Activated CD8-positive, alpha-beta memory T cell treated with anti-CD3 and anti-CD28 coated beads for 24 hours (primary cell): ENCODE measurements at places on chromosomes 5 and 9.

DNA sequence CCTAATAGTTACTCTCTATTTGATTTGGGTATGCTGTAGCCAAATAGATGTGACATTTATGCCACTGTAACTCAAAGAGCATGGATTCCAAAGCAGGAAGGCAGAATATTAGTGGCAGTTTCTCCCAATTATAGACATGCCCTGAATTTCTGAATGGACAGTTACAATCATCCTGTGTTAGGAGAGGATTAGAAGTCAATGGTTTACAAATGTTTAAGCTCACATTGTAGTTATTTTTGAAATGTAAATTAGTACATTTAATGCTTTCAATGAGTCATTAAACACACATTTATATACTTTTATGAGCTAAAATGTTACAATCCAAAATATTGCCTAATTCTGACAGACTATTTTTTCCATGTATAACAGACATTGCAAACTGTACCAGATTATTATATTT lies 62.3 kb upstream of the CDH18 start:
- no peak for DNase-seq

DNA sequence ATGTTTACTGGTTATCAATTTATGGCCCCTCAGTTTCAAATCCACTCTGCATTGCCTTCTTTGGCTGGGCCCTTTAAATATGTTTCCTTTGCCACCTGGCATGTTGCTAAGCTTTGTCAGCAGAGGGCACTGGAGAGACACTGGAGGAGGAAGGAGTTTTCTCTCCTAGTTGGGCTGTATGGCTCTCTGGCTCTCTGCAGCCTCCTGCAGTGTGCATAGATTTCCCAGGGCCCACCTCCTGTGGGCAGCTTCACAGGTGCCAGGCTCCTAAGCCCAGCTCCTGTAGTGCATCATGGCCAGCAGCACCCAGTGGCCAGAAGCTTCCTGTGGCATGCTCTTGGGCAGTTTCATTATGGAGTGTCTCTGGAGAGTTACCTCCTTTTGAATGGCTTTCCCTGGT lies 23.3 kb downstream of the CAVIN4 start:
- DNase-seq, result no peak

- DNase-seq, result no peak
These were observed 193.9 kb downstream of the SEC61B start for GRCh38 chr9:99416007-99416406.

DNA sequence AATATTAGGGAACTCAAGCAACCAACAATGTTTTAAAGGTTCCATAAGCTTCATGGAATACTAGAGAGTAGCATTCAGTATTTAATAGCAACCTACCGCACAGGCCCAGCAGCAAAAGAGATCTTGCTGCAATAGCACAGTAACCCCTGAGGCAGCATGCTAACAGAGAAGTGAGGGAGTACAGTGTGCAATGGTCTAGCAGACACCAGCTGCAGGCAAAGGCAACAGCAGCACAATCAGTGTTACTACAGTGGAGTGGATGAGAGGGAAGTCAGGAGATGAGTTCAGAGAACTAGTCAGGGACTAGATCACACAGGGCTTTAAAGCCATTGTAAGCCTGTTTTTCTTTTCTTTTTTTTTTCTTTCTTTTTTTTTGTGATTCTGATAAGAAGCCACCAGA lies 2.8 kb downstream of the TICAM2 start:
- no peak for DNase-seq

- no peak for DNase-seq
These were observed 61.1 kb downstream of the GRIA1 start for GRCh38 chr5:153551537-153552079.

DNA sequence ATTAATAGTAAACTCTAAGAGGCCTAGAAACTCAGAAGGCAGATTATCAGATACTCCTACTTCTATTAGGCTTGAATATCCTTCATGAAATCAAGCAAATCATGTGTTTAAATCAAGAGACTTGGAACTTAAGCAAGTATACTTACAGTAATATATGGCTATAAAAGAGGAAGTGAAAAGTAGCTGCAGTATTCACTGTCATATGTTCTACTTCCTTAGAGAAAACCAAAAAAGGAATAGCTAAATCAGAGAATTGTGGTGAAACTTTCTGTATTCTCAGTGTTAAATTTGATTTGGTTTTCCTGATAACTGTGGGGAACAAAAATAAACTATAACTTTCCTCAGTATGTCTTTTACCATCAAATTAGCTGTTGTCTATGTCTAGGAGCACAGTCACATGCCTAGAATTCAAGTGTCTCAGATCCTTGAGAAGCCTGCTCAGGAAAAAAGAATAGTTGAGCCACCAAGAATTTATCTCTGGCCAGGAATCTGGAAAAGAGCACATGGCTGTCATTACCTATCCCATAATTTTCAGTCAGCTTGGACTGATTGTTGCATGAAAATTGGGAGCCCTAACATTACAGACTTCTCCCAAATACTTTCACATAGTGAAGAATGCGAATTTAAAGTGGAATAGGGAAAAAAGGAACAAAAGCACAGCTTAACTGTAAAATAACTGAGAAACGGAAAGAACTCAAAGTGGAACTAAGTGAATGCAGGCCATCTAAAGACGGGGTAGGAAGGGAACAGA lies 1.7 kb downstream of the FKBP15 start:
- no peak for DNase-seq

DNA sequence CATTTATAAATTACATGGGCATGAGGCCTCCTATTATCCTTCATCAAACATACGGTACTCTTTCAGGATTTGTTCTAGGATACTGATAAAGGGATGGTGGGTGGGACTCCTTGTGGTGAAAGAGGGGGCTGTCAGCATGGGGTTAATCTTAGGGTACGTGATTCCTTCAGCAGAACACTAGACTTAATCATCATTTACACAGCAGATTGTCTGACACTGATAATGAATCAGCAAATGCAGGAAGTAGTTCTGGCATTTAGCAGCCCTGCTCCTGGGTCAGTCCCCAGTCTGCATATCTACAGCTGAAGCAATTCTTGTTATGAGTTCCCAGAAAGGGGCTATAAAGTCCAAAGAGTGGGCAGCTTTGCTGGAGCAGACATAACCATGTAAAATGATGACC lies 384.6 kb downstream of the SPOCK1 start:
- no peak for DNase-seq

- DNase-seq, result no peak
These were observed 278.7 kb upstream of the ISL1 start for GRCh38 chr5:51104556-51104955.

- no peak for DNase-seq
These were observed 11.8 kb downstream of the BRD3 start for GRCh38 chr9:134055981-134056461.

GRCh38 chr9:131658377-131659129 lies 81.3 kb downstream of the RAPGEF1 start:
- DNase-seq, result no peak

- no peak for DNase-seq
These were observed 137.4 kb downstream of the GAS1 start for GRCh38 chr9:86809759-86810367.

- peak; percentile 95 for DNase-seq
These were observed 3.1 kb downstream of the SLC4A9 start for GRCh38 chr5:140362875-140363630.

DNA sequence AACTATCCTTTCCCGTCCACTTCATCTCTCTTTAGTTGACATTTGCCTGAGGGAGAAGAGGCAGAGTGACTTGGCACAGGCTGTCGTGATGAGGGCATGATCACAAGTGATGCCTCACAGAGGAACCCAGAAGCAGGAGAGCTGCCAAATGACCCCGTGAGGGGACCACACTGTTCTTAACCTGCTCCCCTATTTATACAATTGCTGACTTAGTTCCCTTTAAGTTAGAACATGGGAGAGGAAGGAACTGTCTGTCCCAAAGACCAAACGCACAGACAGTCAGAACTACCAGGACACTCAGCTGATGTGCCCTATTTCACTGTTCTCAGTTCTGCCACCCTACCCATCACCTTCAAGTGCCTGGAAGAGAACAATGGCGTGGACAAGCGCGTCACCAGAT lies 73.7 kb downstream of the SLC1A3 start:
- no peak for DNase-seq

- DNase-seq, result no peak
These were observed 245.4 kb upstream of the TUT7 start for GRCh38 chr9:86599561-86599960.

- no peak for DNase-seq
These were observed 523 bp downstream of the EPB41L4B start for GRCh38 chr9:109320331-109320741.

DNA sequence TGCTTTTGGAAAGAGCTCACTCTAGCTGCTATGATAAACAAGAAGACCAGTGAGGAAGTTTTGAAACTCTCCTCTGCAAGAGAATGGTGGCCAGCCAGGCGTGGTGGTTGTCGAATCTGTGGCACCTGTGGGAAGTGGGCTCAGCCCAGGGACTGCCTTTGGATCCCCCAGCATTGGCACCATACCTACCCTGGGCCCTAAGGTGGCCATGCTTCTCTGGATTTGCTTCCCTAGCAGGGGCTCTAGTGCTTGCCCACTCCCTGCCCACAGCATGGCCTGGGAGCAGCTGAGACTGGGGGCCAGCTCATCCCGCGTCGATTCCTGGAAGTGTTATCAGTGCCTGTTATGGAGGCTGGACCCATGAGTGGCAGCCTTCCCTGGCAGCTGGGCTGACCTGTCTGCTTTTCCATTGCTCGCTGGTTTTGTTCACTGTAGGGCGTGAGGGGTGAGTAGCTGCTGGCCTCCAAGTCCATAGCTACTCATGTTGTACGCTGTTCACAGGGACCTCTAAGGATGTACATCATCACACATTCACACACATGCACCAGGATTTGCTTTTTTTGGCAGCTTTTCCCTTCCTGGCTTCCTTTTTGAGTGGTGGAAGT lies 2.3 kb downstream of the SLC22A4 start:
- DNase-seq, result peak; percentile 54

DNA sequence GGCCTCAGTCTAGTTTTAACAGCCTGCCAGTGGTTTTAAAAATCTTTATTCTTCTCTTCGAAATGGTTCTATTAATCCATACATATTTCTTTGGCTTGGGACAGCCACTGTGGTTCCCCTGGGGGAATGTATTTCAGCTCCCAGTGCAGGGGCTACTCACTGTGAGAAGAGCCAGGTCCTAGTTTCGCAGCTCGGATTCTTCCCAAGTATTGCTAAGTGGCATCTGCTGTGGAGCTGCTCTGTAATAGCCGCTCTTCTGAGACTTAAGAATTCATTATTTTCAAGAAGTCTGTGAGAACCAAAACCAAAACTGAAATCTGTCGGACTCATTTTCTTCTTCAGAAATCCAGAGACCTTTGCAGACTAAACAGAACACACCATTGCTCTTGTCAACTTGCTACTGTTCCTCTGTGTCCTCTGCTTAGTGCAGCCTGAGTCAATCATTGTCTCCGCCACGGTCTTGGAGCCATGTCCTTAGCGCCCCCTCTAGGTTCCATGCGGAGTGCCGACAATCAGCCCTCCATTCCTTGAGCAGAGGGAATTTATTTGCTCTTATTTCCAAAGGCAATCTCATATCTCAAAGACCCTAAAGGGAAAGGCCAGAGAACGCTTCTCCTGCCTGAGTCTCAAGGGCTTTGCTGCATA lies 478.2 kb downstream of the SPATA31D1 start:
- no peak for DNase-seq

GRCh38 chr5:54323495-54323894 lies 13.1 kb upstream of the ARL15 start:
- DNase-seq, result no peak

GRCh38 chr5:92553326-92553725 lies 1027.7 kb downstream of the NR2F1-AS1 start:
- DNase-seq, result no peak

- DNase-seq, result no peak
These were observed 89.3 kb upstream of the TNC start for GRCh38 chr9:115207003-115207836.
